ENCODE measurements at places on chromosomes 6 and 20. TPM values are rescaled to one million over a fixed set of nuclear protein-coding genes. Genes with fewer than 3 reads are reported as not detected.

WFDC5 gene
- total RNA-seq = not detected

ANGPT4 gene
- 0.33 TPM for total RNA-seq

GNAS gene
- total RNA-seq = 838 TPM

HFE gene
- total RNA-seq = 17.9 TPM

SOBP gene
- total RNA-seq = 20.2 TPM

OOEP gene
- total RNA-seq = not detected
